ENCODE measurements at places on chromosomes 7 and 10.

- DNase-seq, result no peak
These were observed 41.6 kb downstream of the TLX1 start for GRCh38 chr10:101172741-101173140.

DNA sequence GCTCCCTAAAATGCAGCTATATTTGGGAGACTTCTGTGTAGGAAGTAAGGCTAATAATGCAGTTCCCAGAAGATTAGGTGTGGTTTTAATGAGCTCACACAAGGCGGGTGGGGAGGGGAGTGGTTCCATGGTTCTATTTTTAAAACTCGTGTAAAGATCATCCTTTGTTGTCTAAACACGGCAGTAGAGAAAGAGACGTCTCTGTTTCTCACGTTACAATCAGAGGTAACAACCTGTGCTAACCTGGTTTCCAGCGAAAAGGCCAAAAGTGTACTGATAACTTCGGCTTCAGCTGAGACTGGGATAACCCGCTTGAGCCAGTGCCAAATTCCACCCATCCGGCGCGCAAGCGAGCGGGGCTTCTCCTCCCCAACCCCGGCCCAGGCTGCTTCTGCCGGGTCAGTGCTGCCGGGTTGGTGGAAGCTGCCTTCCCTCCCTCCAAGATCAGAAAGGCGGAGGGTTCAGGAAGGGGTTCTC is 2.5 kb upstream of the MAP3K8 start:
- no peak for DNase-seq

DNA sequence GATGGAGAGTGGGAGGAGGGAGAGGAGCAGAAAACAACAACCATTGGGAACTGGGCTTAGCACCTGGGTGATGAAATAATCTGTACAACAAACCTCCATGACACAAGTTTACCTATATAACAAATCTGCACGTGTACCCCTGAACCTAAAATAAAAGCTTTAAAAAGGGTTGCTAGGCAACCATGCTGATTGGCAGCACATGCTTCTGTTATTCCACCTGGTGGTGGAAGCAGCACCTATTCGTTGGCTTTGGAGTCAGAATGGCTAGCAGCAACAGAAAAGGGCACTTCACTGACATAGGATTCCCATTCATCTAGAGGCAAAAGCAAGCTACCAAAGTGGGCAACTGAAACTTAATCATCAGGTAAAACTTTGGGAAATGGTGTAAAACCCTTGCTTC is 57.1 kb downstream of the RELN start:
- no peak for DNase-seq

GRCh38 chr7:69690329-69690728 is 92.1 kb downstream of the AUTS2 start:
- DNase-seq, result no peak

- DNase-seq, result no peak
These were observed 19.5 kb upstream of the PTF1A start for GRCh38 chr10:23172429-23173213.

DNA sequence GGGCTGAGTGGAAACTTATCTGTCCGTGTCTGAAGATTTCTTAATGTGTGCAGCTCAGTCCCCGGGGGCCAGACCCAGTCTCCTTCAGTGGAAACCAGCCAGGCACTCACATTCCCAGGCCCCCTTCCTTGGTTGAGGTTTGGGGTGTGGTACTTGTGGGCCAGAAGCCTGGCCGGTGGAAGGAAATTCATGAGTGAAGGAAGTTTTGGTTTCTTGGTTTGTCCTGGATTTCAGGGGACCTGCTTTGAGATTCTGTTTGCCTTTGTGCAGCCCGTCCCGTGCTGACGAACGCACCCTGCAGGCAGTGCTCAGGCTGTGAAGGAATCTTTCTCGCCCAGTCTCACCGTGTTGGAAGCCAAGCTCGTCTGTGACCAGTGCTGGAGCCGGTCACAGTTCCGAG is 2.9 kb downstream of the INPP5A start:
- no peak for DNase-seq

DNA sequence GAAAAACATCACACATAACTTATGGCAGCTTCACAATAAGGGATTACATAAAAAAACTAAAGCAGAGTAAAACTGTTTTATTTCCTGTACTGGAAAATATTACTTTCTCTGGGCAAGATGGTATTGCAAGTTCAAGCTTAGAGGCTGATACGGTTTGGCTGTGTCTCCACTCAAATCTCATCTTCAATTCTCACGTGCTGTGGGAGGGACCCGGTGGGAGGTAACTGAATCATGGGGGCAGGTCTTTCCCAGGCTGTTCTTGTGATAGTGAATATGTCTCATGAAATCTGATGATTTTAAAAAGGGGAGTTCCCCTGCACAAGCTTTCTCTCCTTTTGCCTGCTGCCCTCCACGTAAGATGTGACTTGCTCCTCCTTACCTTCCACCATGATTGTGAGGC is 5.1 kb upstream of the LRRC27 start:
- no peak for DNase-seq

GRCh38 chr10:10782603-10783002 is 235.1 kb upstream of the CELF2 start:
- no peak for DNase-seq

DNA sequence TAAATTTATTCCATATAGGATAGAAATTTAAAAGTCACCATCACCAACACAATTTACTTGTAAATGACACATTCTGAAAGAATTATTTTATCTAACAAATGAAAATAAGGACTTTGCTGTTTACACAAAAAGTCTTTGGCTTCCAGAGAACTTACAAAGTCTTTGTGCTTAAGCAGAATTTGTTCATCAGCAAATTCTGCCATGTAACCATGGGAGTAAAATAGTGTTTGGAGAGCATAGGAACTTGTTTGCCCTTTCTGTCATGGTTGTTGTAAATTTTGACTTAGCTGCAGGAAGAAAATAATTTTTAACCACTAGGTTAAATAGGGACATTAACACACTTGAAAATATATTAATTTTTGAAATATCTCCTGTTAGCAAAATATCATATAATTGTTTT is 15.2 kb downstream of the FGL2 start:
- DNase-seq, result no peak

DNA sequence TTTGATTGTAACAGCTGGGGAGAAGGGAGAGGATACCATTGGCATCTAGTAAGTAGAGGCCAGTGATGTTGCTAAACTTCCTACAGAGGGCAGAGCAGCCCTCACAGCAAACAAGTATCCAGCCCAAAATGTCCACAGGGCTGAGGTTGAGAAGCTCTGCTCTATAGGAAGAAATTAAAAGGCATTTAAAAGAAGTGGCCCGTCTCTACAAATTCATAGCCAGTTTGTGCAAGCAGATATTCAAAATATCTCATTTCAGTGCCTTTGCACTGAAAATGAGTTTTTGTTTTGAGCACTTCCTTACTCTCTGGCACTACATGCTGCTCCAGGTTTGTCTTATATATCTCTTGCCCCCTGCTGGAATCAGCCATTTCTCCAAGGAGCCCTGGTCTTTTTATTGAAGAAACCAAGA is 330.0 kb downstream of the BBS9 start:
- peak; percentile 51 for DNase-seq

DNA sequence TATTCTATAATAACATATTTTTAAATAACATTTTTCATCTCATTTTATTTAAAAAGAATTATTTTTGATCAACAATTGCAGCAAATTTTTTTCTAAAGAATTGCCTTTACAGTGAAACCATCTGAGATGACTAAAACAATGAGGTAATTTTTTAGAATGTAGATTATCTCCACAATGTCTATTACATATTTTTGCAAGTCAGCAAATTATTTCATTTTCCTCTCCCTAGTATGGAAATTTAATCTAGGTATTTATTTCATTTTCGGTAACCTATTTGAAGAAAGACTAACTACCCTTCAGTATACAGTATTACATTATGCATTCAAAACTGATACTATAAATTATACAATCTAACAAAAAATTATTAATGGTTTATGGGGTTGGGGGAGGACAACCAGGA is 213.2 kb upstream of the SP4 start:
- DNase-seq, result no peak

GRCh38 chr10:3228629-3228945 is 56.0 kb upstream of the PITRM1 start:
- no peak for DNase-seq

DNA sequence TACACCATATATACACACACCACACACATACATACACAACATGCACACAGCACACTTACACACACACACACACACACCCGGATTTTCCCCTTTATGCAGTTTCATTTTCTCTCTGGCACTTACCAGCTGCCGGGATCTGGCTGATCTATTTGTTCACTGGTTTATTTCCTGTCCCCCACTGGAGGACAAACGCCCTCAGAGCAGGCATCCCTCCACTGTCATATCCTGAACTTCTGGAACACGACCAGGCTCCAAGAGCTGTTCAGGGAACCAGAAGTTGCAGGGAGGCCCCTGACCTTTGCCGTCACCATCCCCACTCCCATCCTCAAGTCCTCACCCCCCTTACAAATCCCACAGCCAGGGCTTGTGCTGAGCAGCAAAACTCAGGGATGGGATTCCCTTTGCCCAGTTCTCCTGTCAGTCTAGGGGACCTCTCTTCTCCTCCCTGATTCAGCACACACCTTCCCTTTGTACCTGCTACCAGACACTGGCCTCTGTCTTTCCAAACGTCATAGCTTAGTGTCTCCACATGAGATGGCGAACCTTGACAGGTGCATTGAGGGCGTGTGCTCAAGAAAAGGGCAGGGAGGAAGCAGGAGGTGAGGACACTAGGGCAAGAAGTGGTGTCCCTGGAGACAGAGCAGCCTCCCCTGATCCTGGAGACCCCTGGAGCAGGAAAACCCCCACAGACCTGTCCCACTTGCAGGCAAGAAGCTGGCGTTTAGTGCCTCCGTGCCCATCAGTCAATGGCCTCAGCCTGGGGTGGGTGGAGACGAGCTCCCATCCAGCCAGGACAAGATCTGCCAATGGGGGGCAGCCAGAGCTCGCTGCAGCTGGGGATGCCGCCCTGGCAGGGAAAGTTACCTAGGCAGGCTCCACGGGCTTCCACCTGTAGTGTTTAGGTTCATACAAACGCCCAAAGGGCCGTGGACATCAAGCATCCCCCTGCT is 12.7 kb upstream of the DOCK1 start:
- no peak for DNase-seq

GRCh38 chr7:80879849-80880248 is 39.0 kb downstream of the SEMA3C start:
- no peak for DNase-seq
